Activated CD8-positive, alpha-beta memory T cell treated with anti-CD3 and anti-CD28 coated beads for 4 hours (primary cell): ENCODE measurements at places on chromosomes 5 and 9.

GRCh38 chr5:179974946-179975712 lies 67.4 kb upstream of the TBC1D9B start:
- no peak for DNase-seq

DNA sequence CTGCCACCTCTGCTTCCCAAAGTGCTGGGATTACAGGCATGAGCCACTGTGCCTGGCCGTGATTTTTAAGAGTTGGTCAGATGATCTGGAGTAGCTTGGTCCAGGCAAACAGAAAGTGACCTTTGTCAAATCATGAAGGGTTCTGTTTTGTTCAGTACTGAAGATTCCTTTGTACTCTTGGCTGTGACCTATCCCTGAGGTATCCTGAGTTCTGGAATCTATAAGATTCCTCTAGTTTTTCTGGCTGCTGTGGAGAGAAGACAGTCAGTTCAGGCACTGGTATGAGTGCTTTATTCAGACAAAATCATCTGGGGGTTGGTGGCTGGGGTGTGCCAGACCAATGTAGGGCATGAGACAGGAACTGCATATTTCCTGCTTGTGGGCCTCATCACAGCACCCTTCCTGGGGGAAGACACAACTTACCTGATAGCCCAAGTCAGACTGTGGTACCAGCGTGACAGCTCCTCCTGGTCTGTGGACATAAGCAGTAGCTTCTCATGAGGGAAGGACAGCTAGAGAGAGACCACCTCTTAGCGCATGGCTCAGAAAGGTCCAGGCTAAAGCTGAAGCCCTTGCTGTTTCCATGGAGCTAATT lies 3.1 kb downstream of the ARHGEF39 start:
- DNase-seq: no peak

GRCh38 chr5:94784536-94785505 lies 166.4 kb downstream of the SLF1 start:
- DNase-seq: no peak

DNA sequence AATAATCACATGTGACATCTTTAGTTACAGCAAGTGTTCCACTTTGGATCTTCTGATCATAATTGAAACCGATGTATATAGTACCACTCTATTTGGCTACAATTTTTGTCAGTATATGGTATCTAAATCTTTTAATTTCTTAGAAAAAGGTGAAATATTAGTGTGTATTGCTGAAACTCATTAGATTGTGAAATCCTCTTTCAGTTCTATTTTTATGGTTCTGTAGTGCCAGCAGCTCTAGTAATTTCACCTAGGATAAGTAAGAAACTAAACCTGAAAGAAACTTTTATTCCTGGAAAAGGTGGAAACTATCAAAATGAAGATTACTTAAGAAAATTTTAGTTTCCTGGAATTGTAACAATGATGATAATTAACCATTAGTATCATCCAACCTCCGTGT lies 370.9 kb downstream of the NNT start:
- no peak for DNase-seq

DNA sequence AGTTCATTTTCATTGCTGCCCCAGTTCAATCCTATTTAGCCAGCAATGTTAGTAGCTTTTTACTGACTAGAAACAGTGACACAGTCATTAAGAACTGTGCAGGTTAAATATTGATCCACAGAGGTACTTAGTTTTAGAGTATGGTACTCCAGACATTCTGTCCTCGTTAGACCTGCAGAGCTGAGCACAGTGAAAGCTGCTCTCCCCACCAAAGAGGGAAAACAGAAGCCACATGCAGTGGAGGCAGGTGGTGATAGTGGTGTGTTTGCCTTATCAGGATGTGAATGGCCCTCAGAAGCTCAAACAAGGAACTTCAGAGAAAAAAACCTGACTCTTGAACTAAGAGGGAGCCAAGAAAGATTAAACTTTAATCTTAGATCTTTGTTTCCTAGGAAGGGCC lies 75.5 kb downstream of the UNC13B start:
- DNase-seq: no peak

DNA sequence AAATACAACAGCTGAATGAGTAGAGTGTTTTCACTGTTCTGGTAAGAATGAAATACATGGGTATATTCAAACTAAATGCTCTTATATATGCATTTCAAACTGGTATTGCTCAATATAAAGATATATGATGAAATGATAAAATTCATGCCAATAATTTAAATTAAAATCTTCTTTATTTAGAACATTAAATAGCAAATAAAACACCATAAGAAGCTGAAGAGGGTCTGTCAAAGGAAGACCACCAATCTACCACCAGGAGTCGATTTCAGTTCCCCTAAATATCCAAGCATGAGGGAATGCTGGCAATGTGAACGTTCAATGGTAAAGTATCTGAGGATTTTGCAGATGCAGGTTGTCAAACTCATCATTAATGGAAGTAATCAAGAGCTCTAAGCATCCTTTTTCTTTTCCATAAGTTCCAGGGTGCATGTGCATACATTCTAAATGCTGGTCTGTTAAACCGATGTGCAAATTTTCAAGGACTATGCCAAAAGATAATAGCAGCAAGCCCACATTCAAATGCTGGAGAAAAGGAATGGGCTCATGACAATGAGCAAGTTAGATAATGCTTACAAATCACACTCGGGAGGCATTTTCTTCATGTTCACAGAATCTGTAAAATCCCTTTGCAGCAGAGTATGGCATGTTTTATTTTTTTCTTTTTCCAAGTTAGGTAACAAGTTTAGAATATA lies 118.8 kb upstream of the MTAP start:
- no peak for DNase-seq

GRCh38 chr5:159788835-159789331 lies 127.4 kb upstream of the ADRA1B start:
- no peak for DNase-seq

- DNase-seq: no peak
Observed at GRCh38 chr9:120715389-120715924, 1.2 kb upstream of the MEGF9 start.

DNA sequence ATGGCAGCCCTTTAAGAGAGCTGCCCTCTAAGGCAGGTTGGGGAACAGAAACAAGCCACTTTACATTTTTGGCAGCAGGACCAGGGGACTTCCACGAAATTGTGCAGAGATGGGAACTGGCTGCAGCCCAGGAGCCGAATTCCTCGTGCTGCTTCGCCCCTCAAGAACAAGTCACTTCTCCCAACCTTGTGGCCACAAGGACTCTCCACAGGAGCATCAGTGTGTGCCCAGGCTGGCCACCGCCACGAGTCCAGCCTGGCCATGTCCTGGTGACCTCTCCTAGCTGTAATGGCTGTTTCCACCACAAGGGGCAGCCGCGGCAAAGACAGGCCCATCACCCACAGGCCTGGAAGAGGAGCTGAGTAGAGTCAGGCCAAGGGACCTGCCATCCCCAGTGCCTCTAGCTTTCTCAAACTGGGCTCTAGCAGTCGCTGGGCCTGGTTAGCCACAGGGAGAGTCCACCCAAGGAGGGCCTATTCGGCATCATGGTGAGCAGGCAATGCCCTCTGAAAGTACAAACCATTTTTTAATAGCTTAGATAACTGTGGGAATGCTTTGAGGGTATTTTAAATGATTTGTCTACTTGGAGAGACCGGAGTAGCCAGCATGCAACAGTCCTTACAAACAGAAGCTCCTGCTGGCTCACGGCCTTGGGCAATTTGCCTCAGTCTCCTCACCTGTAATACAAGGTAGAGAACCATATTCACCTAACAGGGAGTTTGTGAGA lies 129.0 kb downstream of the COL23A1 start:
- no peak for DNase-seq

GRCh38 chr5:59430066-59430685 lies 463.4 kb downstream of the PDE4D start:
- no peak for DNase-seq

- no peak for DNase-seq
Observed at GRCh38 chr5:26692952-26693351, 345.4 kb downstream of the CDH9 start.
